Nephron progenitor cell (in vitro differentiated cells): ENCODE measurements at places on chromosomes 12 and 14.
A peak's percentile ranks its signal among the peaks of the same experiment; 100 is the strongest.

DNA sequence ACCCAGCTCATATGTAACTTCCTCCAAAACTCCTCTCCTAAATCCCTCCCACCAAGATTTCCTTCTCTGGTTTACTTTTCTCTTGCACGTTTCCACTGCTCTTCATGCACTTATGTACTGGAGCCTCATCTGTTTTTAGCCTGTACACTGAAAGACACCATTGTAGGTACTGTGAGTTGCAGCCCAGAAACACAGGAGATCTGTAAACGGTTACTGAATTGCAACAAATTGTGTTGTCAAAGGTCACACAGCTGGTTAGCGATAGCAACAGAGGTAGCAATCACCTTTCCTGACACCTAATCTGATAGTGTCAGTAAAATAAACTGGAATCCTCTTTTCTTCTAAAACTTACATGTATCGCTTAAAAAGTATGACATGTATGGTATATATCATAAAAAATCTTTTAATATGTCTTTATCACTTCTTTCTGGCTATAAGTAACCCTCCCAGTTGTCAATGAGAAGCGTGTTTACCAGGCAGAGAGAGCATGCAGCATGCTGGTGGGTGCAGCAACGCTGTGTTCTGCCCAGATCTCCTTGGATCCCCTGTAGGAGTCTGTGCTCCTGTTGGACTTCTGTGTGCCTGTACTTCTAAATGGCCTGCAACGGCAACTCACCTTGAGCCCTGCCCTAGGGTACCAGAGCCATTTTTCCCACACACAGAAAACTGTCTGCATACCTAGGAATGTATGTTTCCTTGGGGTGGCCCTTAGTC is 121.5 kb upstream of the CPM start:
- DNase-seq, result no peak

DNA sequence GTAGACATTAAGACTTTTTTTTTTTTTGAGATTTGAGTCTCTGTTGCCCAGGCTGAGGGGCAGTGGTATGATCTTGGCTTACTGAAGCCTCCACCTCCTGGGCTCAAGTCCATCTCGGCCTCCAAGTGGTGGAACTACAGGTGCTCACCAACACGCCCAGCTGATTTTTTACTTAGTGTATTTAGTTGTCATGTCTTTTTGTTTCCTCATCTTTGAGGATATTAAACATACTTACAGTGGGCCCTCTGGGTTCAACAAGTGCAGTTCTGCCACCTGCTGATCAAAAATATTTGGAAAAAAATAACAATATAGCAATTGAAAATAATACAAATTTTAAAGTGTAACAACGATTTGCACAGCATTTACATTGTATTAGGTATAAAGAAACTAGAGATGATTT is 4.4 kb upstream of the B4GALNT1 start:
- no peak for DNase-seq

DNA sequence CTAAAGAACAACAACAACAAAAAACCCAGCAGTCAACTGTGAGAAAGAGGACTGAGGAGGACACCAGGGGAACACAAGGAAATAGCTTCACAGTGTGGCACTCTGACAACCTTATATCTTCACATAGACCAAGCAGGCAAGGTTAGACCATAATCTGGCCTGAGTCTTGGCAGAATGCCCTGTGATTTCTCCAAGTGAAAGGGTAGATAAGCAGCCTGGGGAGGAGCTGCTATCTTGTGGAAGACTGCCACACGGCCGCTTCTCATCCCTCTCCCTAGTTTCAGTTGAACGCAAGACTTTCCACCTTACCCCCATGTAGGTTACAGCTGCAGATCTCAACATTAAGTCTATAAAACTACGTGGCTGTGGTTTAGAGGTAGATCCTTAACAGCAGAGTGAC is 3.7 kb downstream of the SLC25A21 start:
- no peak for DNase-seq

GRCh38 chr14:78412475-78412874 is 242.3 kb downstream of the NRXN3 start:
- no peak for DNase-seq

- DNase-seq, result no peak
Measured at GRCh38 chr12:5615760-5616159, 183.9 kb downstream of the NTF3 start.

- peak; percentile 46 for DNase-seq
Measured at GRCh38 chr14:101288436-101289229, 272.7 kb upstream of the DIO3 start.

- DNase-seq, result no peak
Measured at GRCh38 chr12:76183459-76184186, 99.1 kb upstream of the NAP1L1 start.

- no peak for DNase-seq
Measured at GRCh38 chr12:26034371-26035142, 76.1 kb downstream of the RASSF8 start.

DNA sequence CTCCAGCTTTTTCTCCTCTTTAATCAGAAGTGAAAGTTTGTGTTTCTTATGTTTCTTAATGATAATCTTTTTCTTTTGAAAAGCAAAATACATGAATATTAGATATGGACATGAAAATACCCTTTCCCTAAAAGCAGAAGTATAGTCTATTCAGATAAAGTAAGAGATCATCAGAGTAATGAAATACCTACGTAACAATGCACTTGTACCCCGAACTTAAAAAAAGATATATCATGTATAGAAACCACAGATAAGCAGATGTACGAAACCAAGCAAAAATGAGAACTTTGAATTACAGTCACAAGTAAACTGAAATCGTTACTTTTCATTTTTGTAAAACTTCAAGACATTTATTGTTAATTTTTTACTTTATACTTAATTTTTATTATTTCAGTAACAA is 1.5 kb upstream of the GPR65 start:
- no peak for DNase-seq

DNA sequence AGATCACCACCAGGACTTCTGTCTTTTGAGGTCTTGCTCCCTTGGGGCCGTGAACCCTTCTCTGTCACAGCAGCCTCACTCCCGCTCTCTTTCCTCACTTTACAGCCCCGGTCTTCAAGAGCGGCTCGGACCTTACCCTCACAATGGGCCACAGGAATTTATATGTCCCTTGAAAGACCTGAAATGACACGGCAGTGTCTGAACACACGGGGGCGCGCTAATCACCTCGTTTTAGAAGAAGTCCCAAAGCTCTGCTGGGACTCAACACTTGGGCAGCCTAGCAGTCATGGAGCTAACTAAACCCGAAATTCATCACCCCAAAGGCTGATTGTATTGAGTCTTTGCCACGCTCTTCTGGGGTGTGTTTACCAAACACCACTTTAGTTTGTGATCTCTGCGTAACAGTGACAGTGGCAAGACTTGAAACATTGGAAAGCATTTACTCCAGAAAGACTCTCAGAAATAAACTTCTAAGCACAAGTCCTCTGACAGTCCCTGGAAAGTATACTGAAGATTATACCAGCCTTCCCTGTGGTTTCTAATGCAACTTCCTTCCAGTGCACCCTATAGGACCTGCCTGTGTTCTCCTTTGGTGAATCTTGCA is 29.0 kb downstream of the SERPINA11 start:
- peak; percentile 81 for DNase-seq

DNA sequence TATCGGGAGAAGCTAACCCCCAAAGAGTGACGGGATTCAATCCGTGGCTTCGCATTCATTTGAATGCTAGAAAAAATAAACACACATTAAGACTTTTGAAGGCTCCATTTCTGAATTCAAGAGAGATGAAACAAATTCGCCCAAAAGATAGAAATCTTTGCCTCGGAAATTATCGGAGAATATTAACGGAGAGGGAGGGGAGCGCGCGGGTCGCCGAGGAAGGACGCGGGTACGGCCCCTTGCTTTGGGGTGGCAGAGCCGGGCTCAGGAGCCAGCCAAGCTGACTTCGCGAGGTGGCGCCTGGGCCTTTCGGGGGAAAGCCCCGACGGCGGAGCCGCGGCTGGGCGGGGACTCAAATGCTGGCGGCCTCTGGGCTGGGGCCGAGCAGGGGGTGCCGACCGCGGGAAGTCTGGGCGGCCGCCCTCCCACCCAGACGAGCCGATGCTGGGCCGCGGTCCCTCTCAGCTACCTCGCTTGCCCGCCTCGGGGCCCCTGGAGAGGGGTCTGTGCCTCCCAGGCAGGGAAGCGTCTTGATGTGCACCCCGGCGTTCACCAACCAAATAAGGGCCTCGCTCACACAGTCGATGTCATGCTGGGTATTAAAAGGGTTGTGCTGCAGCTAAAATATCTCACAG is 14.7 kb downstream of the NKX2-1 start:
- no peak for DNase-seq

DNA sequence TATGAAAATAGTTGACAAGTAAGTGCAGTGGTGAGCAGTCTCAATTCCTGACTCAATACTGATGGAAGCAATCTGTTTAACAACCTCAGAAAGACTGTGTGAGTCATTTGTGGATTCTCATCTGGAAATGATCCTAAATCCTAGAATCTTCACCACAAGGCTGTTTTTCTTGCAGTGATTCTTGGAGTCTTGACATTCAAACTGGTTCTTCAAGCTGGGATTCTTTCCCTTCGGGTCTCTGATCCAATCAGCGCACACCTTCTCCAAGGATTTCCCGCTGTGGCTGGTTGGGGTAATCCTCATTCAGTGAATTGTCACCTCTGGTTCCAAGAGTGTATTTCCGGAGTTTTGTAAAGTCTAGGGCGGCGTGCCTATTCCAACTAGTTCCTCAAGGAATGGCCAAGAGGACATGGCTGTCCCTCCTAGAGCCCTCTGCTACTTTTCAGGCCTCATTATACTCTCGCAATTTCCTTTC is 37.7 kb upstream of the FOXJ2 start:
- no peak for DNase-seq

GRCh38 chr14:99964979-99965378 is 100.2 kb upstream of the EVL start:
- no peak for DNase-seq

GRCh38 chr14:66249544-66249943 is 236.6 kb upstream of the CCDC196 start:
- DNase-seq, result no peak

DNA sequence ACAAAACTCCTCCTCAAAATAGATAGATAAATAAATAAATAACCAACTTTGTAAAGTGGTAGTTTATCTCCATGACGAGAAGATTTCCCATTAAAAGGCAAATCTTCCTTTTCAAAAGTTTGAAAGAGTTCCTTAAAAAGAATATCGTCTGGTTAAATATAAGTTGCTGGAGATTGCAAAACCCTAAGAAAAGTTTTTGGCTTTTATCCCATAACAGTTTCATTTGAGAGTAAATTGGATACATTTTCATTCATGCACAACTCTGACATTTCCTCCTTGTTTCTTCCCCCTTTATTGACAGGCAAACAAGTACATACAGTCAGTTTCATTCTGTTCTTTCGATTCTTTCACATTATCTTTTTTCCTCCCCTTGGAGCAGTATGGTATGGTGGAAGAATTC is 45.4 kb upstream of the BTG1 start:
- DNase-seq, result no peak

DNA sequence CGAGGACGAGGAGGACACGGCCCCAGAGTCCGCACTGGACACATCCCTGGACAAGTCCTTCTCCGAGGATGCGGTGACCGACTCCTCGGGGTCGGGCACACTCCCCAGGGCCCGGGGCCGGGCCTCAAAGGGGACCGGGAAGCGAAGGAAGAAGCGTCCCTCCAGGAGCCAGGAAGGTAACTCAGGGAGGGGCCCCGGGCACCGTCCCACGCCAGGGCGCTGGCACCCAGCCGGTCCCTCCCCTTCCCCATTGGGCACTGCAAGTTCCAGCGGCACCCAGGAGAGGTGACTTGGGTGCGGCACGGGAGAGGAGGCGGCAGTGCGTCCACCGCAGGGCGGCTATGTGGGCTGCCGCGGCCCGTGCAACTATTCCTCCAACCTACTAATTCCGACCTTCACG is 9.3 kb upstream of the ADSS1 start:
- DNase-seq, result no peak

DNA sequence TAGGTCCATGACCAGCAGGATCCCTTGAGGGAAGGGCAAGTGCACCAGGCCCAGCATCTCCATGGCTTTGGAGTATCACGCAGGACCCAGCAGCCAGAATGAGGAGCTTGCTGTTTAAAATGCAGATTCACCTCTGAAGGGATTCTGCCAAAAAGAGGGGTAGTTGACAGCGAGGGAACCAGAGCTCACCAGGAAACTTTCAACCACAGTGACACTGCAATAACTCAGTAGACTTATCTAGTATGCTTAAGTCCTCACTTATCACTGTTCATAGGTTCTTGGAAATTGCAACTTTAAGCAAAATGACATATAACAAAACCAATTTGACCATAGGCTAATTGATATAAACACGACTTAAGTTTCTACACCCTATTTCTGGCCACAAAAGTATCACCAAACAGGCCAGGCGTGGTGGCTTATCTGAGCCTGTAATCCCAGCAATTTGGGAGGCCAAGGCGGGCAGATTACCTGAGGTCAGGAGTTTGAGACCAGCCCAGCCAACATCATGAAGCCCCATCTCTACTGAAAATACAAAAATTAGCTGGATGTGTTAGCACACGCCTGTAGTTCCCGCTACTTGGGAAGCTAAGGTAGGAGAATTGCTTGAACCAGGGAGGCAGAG is 21.4 kb upstream of the CKAP4 start:
- DNase-seq, result no peak

GRCh38 chr12:8771072-8771471 is 51.3 kb upstream of the A2ML1 start:
- DNase-seq, result no peak

DNA sequence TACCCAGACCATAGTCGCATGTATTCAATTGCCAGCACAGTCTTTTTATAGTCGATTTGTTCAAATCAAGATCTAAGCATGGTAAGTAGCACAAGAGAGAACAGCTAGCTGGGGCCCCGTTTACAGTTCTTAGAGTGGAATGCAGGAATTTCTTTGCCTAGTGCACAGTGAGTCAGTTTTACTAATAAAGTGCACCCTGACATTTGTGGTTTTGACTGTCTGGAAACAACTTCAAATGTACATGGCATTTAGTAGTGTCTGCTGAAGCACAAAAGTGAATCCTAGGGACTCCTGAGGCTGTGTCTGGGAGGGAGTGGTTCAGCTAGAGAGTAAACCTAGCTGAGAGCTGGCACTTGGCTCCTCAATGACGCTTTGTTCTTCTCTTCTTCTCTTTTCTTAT is 64.9 kb downstream of the TMX1 start:
- DNase-seq, result no peak

- no peak for DNase-seq
Measured at GRCh38 chr14:80385336-80385735, 174.0 kb upstream of the DIO2 start.

DNA sequence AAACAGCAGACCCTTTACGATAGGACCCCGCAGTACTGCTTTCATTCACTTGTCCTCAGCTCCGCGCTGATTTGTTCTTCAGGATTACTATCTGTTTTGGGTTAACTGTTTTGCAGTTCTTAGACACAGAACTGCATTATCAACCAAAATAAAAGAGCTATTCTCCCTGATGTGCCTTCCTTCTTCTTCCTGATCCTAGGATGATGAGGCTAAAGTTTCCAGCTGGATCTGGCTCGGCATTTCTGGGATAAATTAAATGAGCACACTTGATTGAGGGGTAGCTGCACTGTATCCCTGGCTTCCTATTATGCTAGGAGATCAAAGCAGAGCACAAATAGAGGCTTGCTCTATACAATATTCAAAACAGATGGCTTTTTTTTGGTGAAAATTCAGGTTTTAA is 165.7 kb downstream of the FBXL14 start:
- no peak for DNase-seq
